ENCODE measurements at places on chromosomes 3 and 15.

DNA sequence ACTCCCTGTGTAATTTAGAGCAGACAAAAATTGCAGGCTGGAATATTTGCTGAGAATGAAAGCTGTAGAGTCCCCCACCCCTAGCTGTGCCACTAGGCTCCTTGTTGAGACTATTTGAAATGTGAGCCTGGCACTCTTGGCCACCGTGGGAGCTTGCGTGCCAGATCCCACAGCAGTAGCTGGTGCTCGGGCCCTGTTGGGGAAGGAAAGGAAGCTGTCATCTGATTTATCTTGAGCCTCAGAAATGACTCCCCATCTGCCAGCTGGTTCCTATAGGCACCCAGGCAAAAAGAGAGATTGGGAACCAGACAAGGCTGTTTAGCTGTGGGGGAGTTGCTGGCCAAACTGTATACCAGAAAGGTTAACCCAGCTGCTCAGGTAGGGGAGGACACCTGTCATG, 23.4 kb upstream of the CLEC3B start:
- DNase-seq: no peak

DNA sequence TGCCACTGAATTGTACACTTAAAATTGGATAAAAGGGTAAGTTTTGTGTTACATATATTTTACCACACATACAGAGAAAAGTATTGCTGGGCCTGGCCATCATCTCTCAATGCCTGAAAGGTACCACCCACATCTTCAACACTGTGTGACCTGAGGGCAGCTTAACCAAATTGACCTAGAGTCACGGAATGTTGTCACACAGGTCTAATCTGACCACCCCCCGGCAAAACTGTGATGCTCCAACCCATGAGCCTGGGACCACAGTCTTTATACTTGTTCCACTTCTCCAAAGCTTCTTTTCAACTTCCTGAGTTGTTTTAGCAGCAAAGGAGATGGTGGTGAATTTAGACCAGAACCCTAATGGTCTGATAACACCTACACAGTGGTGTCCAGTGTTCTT, 210.3 kb upstream of the TPM1 start:
- DNase-seq: no peak

DNA sequence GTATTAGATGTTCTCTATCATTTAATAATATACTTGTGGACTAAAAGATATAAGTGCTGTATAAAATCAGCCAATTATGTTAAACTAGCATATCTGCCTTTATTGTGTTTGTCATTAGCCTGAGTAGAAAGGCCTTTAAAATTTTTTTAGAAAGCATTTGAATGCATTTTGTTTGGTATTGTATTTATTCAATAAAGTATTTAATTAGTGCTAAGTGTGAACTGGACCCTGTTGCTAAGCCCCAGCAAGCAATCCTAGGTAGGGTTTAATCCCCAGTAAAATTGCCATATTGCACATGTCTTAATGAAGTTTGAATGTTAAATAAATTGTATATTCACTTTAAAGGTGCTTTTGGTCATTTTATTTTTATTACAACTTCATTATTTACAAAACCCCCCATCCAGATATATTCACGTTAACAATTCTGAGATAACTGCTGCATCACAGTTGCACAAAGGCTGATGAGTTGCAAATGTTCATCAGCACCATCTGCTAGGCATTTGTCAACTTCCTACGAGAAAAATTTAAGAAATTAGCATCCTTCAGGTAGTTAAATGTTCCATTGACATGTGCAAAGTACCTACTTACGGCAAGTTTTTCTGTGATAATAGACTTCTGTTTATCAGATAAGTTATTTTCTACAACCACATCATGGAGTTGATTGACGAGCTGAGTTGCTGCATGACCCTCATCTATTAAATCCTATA, 6.3 kb downstream of the EIF4A2 start:
- no peak for DNase-seq

GRCh38 chr3:14130230-14130629, 5.4 kb downstream of the TMEM43 start:
- no peak for DNase-seq

GRCh38 chr3:144362126-144362525, 390.5 kb downstream of the DIPK2A start:
- DNase-seq: no peak

- no peak for DNase-seq
These were observed 57.6 kb upstream of the LIPC start for GRCh38 chr15:58374147-58374546.

GRCh38 chr3:125582707-125583106, 12.6 kb downstream of the OSBPL11 start:
- DNase-seq: peak; percentile 20

GRCh38 chr3:6602329-6602728, 258.6 kb upstream of the GRM7 start:
- no peak for DNase-seq

- no peak for DNase-seq
These were observed 4.5 kb downstream of the ARPC4 start for GRCh38 chr3:9797196-9797945.

DNA sequence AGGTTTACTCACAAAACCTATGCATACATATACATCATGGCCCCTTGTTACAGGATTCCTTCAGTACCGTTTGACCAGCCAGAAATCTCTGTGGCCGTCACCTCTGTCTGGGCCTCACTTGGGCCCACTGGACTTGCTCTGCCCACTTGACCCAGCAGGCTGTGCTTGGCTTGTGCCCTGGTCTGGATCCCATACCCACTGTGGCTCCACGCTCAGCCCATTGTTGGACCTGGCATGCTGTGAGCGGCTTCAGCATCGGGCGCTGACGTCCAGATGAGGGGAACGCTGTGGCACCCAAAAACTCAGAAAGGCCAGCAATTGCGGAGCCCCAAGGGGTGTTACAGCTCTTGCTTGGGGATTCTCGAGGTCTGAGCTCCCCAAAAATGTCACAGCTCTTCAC, 733.6 kb downstream of the PLOD2 start:
- DNase-seq: no peak

DNA sequence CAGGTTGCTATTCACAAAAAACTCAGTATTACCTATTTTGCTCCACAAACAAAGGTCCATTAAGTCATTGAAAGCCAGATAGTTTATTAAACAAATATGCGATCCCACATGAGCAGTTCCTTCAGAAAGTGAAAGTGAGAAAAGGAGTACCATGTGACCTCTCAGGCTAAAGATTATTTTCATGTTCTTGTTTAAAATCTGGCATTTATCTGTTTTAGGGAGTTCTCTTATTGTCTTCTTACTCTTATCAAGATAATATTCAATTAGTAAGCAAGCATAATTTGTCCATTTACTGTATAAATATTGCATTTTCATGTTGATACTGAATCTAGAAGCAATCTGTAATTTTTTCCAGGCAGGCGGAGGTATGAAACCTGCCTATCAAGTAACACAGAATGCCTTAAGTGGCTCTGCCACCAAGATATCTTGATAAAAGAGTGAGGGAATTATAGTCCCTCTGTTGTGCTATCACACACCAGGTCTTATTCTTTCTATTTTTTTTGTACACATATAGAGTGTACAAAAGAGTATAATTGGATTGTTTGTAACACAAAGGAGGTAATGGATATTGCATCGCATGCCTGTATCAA, 20.1 kb upstream of the PLSCR5 start:
- DNase-seq: no peak

GRCh38 chr15:67228286-67228685, 26.2 kb downstream of the AAGAB start:
- no peak for DNase-seq

GRCh38 chr3:169085827-169086226, 577.7 kb downstream of the MECOM start:
- DNase-seq: no peak

GRCh38 chr3:151269631-151270030, 8.7 kb downstream of the P2RY14 start:
- DNase-seq: no peak

GRCh38 chr3:126179825-126180476, 435 bp downstream of the ALDH1L1 start:
- DNase-seq: peak; percentile 32

DNA sequence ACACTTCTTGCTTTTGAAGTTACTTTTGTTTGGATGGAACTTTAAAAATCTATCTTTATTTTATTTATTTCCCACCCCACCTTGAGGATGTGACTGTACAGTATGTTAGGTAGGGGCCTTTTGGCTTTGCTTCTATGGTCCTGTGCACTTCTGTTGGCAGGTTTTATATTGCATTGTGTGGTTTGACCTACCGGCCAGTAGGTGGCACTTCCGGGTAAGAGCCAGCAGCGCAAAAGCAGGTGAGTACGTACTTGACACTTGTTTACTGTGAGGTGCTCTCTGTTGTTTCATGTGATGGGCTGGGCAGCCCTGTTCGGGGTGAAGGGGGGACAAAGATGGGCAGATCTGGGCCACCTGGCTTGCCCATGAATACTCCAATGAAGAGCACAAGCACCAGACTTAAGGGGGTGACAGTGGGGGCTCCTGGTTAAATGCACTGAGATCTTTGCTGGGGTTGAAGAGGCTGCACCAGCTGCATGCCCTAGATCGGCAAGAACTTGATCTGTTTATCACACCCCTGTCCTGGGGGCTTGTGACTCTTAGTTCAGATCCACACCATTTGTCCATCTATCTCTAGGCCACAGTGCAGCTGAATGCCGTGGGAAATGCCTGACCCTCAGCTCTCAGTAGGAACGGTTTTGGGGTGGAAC, 131.6 kb downstream of the NLGN1 start:
- DNase-seq: peak; percentile 58
